ENCODE measurements at places on chromosomes 3 and 15.
A peak's percentile ranks its signal among the peaks of the same experiment; 100 is the strongest.

GRCh38 chr3:107562969-107563529, 40.3 kb downstream of the BBX start:
- no peak for DNase-seq

GRCh38 chr3:195893044-195893395, 15.3 kb downstream of the TNK2 start:
- no peak for DNase-seq

- peak; percentile 83 for DNase-seq
These were observed 1.9 kb downstream of the AEN start for GRCh38 chr15:88623061-88623460.

DNA sequence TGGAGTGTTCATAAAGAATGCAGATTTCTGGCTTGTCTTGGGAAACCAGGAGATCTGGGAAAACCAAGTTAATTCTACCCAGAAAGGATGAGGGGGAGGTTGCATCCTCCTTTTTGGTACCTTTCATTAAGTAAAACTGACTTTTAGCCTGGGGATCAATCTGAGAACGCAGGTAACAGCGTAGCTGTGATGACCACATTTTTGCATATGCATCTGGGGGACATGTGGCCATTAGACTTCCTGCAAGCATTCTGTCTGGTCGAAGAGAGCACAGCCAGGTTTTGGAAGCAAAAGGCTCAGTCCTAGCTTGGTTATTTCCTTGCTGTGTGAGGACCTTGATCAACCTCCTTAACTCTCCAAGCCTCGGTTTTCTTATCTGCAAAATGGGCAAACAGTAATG, 145.2 kb downstream of the SHQ1 start:
- no peak for DNase-seq

DNA sequence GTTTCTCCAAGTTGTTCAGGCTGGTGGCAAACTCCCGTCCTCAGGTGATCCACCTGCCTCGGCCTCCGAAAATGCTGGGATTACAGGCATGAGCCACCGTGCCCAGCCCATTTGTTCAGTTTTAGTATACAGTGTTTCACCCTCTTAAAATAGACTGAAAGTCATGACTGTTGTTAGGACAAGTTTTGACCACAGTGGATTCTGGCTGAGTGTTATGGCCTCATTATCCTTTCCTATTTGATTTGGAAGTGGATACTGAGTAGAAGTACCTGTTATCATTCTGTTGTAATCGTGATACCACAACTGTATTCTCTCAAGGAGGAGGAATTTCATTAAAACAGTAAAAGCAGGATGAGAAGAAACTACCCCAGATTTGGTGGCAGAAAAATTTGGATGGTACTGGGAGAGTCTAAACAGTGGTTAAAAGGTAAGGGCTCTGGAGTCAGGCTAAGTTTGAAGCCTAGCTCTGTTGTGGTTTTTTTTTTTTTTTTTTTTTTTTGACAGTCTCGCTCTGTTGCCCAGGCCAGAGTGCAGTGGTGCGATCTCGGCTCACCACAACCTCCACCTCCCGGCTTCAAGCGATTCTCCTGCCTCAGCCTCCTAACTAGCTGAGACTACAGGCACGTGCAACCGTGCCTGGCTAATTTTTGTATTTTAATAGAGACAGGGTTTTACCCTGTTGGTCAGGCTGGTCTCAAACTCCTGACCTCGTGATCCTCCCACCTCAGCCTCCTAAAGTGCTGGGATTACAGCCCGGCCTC, 2.6 kb downstream of the MAP2K1 start:
- no peak for DNase-seq

GRCh38 chr15:98548139-98548971, 100.0 kb upstream of the IGF1R start:
- peak; percentile 82 for DNase-seq

DNA sequence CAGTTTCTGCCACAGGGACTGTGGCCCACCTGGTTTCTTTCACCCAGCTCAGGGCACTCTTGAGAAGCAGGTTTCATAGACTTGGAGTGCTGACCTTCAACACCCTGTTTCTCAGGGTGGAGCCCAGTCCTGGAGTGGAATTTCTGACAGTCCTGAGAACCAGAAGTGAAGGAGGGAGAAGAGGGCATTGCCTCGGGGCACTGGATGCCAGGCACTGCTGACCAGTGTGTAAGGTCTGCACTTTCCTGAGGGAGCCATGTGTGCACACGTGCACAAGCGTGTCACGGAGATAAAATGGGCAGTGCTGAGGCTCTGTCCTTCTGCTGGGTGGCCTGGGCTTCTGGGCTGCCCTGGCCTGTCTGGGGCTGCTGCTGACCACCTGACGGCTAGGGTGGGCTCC, 118.5 kb downstream of the SEC22A start:
- DNase-seq: no peak

DNA sequence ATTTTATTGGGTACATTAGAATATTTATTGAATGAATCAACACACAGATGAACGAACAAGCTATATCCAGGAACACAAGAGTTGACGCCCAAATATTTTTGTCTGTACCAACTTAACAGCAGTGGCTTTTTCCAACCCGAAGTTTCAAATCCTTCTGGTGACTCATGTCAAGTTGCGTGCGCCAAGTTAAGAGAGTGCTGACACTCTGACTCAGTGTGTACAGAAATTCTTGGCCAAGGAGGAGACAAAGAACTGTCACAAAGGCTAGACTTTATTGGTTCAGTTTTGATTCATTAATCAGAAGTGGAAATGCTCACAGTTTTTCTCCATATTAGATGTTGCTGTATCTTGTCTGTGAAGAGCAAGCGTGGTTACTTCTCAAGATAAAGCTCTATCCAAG, 59.6 kb upstream of the TSC22D2 start:
- no peak for DNase-seq

- no peak for DNase-seq
These were observed 19.9 kb upstream of the LRRC2 start for GRCh38 chr3:46585799-46586693.

GRCh38 chr3:12149029-12149428, 9.7 kb downstream of the TIMP4 start:
- DNase-seq: no peak

- DNase-seq: no peak
These were observed 67.4 kb downstream of the ATP10A start for GRCh38 chr15:25795712-25796111.

GRCh38 chr3:126155819-126156218, 24.6 kb downstream of the ALDH1L1 start:
- peak; percentile 28 for DNase-seq
